Germinal center (tissue), 1 donor: ENCODE measurements at places on chromosomes 12 and 14.

- no peak for DNase-seq
These were observed 82.0 kb upstream of the ESRRB start for GRCh38 chr14:76293923-76294322.

- no peak for DNase-seq
These were observed 12.3 kb upstream of the LEMD3 start for GRCh38 chr12:65157091-65157490.

DNA sequence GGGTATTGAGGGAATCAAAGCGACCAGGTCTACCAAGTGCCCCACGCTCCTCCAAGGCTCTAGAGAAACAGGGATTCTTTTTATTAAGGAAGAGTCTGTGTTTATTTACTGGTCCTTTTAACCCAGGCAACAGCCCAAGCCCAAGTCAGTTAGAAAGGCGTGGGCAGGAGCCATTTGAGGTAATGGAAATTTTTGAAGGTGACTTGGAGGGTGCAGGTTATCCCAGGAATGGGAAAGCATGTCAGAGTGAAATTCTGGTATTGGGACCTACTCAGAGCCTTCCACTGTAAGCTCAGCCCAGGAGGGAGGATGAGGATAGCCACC lies 2.9 kb downstream of the SLC6A12 start:
- no peak for DNase-seq

- no peak for DNase-seq
These were observed 61.3 kb upstream of the SLC38A2 start for GRCh38 chr12:46433829-46434228.

GRCh38 chr14:98963610-98964009 lies 308.4 kb downstream of the BCL11B start:
- no peak for DNase-seq

DNA sequence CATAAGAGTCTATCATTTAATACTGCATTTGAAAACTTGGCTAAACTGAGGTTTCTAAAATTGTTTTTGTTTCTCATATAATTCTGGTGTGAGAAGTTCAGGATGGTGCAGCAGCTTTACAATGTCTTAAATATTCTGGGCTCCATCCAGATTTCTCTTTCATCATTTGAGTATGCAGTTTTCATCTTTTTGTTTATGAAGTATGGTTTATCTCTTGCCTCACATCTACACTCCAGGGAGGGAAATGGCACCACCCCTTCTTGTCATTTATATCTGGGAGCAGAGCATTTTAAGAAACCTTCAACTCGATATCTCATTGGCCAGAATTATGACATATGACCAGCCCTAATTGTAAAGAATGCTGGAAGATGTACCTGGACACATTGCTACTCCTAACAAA lies 24.3 kb downstream of the GEMIN2 start:
- no peak for DNase-seq
